Common myeloid progenitor, CD34-positive (primary cell): ENCODE measurements at places on chromosomes 5 and 9.
A peak's percentile ranks its signal among the peaks of the same experiment; 100 is the strongest.

GRCh38 chr5:108727236-108727650, 20.5 kb upstream of the FER start:
- no peak for DNase-seq

GRCh38 chr9:121732886-121733285, 81.5 kb downstream of the DAB2IP start:
- peak; percentile 38 for DNase-seq

DNA sequence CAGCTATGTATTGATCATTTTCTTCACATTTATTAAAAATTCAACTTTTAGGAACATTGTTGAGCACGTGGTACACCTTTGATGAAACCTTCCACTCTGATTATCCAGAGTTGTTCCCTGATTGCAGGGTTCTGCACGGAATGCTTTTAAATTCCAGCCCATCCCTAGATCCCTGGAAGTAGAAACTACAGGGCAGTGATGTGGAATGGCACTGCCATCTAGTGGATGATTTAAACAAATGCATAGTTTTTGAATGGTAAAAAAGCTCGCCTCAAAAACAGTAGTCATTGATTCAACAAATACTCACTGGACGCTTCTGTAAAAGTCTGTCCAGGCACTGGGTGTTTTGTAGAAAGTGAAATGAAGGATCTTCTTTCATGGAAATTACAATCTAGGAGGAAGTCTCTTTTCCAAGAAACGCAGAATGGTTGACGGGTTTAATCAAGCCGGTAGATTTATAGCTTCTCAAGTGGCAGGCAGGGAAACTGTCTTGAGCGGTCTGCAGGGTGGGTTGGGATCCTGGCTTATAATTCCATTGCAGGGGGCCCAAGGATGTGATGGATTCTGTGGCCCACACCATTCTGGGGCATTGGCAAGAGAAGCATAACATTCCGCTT, 118.4 kb downstream of the ARHGAP26 start:
- DNase-seq: peak; percentile 39

DNA sequence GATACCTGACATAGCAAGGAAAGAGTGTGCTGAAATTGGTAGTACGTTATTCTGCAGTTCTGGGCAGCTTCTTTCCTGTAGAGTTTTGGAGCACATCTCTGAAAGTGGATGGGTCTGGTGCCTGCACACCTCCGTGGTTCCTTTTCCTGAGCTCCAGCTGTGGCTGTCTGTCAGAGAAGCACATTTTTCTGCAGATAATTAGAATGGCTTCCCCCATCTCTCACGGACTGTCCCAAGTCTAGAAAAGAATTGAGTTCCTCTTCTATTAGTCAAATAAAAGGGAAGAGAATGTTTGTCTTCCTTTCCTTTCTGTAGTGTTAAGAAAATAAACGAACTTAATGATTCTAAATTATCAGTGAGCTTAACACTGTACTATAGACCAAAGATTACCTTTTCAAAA, 55.7 kb downstream of the VCAN start:
- no peak for DNase-seq

DNA sequence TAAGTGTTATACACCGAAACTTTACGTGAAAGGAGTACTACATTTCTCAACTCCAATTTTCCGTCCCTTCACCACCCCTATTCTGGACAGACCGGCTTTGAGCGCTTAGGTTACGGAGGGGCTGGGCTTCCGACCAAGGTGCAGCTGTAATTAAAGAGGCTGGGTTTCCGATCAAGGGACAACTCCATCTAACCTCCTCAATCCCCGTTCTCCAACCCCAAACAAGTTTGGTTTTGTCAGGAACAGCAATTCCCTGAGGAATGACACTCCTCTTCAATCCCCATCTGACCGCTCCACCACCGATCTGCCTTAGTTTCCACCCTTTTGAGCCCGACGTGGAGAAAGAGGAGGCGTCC, 577 bp downstream of the TUT7 start:
- no peak for DNase-seq

DNA sequence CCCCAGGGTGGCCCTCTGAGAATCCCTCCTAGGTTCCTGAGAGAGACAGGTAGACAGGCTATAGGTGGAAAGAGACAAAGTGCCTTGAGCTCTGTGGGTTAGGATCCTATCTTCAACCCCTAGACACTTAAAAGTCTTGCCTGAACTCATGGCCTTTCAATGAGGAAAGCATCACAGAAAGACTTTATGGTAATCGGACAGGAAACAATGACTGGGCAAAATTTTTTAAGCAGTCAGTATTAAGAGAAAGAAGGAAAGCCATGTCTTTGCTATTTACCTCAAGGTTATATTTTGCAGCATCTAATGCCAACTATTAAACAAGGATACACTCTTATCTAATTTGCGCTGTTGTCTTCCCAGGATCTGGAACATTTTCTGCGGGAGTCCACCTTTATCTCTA, 93.2 kb downstream of the PCSK1 start:
- DNase-seq: peak; percentile 33
